Activated T-helper 2 cell treated with anti-CD3 and anti-CD28 coated beads, Interferon-gamma antibody, Interleukin-2, Interleukin-4, amounts not matched to agents 10 μg/mL and 5 μg/mL and 100 μg/mL, durations not matched to agents 14 hours and 24 hours and 36 hours (primary cell): ENCODE measurements at places on chromosomes 3 and 15. TPM values are rescaled to one million over a fixed set of nuclear protein-coding genes. Genes with fewer than 3 reads are reported as not detected.

AHSG gene
- not detected in 2 replicates for total RNA-seq

GOLGA6B gene
- not detected in 2 replicates for total RNA-seq

CPNE9 gene
- total RNA-seq, result 0.50 TPM in 1 of 2 replicates, not detected in the other

CPNE4 gene
- total RNA-seq, result not detected in 2 replicates

SNTN gene
- total RNA-seq, result not detected in 2 replicates

FEZF2 gene
- total RNA-seq, result not detected in 2 replicates

ARIH2 gene
- 156 and 163 TPM in 2 replicates for total RNA-seq

UBR1 gene
- total RNA-seq, result 36.0 and 36.7 TPM in 2 replicates

KLHL6 gene
- total RNA-seq, result 29.5 and 29.7 TPM in 2 replicates

FBXL22 gene
- 0.71 and 0.78 TPM in 2 replicates for total RNA-seq

FSIP1 gene
- 0.14 and 0.16 TPM in 2 replicates for total RNA-seq

GPR156 gene
- total RNA-seq, result not detected in 2 replicates

B3GNT5 gene
- total RNA-seq, result 41.0 and 41.7 TPM in 2 replicates

HIGD2B gene
- total RNA-seq, result 0.16 TPM in 2 replicates

DNA sequence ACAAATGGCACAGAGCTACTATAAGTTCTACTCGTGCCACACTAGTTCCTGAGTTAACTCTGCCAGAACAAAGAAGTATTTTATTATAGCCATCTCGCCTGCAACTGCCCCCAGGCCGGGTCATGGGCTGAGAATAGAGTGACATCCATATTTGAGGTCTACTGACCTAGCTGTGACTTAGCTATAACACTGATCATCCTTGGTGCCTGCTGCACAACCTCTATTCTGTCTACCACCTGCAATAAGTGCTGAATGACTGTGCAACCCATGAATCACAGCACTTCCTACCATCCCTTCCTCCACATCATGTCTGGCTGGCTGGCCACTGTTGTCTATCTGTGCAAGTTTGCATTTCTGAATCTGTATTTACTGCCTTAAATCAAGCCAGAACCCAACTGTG is 506.5 kb upstream of the TBL1XR1 start:
- DNase-seq, result no peak

DNA sequence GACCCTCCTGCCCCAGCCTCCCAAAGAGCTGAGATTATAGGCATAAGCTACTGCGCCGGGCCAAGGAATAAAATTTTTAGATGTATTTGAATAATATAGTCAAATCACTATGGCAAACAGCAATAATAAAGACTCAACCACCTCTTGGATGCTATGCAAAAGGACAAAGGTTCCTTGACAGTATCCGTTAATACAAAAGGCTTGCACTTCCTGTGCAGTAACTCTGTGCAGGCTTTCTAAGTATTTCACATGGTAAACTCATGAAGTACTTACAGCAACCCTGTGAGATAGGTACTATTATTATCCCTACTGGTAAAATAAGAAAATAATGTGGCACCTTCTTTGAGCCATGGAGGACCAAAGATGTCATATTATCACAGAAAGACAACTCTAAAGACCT is 86.8 kb downstream of the SHQ1 start:
- DNase-seq, result no peak

DNA sequence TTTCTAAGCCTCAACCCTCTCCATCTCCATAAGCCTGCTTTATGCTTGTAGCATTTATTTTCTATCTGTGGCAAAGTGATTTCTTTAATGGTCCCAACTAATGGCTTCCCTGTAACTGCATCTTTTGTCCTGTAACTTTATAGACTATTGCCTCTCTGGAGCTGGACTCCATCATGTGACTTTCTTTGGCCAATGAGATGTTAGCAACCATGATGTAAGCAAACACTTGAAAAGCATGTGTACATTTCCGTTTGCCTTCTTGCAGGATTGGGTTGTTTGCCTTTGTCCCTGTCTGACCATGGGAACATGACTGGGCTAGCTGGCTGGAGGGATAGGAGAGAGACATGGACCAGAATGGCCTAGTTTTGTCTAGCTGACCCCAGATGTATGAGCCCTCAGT is 106.0 kb upstream of the LRIG1 start:
- no peak for DNase-seq

DNA sequence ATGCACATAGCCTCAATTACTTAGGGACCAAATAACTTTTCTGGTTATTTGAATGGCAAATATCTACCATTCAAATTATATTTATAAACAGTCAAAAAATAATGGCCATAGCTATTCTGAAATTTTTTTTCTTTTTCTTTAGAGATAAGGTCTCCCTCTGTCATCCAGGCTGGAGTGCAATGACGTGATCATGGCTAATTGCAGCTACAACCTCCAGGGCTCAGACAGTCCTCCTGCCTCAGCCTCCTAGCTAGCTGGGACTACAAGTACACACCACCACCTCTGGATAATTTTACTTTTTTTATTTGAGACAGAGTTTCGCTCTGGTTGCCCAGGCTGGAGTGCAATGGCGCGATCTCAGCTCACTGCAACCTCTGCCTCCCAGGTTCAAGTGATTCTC is 16.6 kb downstream of the PPP1R2 start:
- DNase-seq, result no peak

- DNase-seq, result no peak
Observed at GRCh38 chr15:75759416-75760130, 46.9 kb upstream of the CSPG4 start.

GRCh38 chr15:41581110-41581509 is 22.1 kb downstream of the TYRO3 start:
- no peak for DNase-seq

DNA sequence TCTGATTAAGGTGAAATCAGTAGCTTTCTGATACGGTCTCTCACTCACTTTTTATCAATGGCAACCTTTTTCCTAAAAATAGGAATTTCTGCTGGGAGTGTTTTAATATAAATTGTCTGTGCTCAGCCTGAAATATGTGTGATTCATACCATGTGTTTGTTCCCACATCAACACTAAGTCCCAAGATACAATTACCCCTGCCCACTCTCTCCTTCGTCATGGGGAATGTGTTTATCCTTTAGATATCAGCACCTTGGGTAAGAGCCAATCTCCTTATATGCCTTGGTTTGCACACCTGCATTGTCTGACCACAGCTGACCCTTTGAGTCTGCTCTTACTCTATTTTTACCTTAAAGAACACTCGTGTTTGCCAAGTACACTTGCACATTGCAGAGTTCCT is 356.4 kb downstream of the LPP start:
- no peak for DNase-seq

GRCh38 chr3:141426404-141427034 is 58.2 kb downstream of the ZBTB38 start:
- DNase-seq, result no peak

GRCh38 chr15:89674526-89674925 is 4.6 kb downstream of the PLIN1 start:
- no peak for DNase-seq

DNA sequence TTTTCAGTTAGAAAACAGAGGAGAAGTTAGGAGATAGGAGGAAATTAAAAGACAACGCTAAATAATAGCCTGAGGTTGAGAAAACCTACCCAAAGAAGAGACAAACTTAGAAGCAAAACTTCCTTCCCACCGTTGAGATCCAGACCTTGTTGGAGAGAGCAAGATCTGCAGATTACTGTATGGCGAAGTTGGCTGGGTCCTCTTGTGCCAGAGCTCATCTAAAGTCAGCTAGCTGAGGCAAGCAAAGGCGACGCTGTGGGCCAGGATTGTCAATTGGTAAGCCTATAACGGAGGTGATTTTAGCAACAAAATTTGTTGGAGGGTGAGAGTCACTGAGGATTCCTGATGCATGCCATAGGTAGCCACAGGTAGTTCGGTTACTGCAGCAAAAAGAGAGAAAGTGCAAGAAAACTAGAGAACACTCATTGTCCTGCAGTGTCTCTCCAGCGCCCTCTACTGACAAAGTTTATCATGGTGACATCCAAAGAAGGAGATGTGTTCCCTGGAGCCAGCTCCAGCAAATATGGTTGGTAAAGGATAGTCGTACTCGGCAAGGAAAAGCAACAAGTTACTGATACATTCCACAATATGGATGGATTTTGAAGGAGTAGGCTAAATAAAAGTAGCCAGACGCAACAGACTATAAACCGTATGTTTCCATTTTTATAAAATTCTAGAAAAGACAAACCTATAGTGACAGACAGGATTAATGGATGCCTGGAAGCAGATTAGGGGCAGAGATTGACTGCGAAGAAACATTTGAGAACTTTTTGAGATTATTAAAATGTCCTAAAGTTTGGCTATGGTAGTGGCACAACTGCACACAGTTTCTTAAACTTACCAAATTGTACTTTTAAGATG is 9.8 kb upstream of the OR5K4 start:
- DNase-seq, result peak; percentile 20

GRCh38 chr3:138696666-138697370 is 88.2 kb downstream of the FAIM start:
- DNase-seq, result no peak

GRCh38 chr3:4581124-4581424 is 87.9 kb downstream of the ITPR1 start:
- no peak for DNase-seq

DNA sequence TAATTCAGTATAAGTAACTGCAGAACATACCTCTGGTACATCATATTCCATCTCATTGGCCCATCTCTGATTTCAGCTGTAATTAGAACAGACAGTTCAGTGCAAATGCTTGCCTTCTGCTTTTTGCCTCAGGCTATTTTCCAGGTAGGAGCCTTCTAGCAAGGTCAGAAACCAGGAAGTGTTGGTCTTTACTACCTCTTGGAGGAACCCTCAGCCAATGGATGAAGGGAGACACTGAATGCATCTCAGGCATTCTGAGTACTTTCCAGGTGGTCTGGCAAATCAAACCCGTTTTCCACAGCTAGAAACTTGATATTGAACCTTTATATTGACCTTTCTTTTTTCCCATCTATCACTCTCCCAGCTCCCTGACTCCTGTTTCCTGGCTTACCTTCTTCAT is 348.5 kb upstream of the SOX2 start:
- no peak for DNase-seq

DNA sequence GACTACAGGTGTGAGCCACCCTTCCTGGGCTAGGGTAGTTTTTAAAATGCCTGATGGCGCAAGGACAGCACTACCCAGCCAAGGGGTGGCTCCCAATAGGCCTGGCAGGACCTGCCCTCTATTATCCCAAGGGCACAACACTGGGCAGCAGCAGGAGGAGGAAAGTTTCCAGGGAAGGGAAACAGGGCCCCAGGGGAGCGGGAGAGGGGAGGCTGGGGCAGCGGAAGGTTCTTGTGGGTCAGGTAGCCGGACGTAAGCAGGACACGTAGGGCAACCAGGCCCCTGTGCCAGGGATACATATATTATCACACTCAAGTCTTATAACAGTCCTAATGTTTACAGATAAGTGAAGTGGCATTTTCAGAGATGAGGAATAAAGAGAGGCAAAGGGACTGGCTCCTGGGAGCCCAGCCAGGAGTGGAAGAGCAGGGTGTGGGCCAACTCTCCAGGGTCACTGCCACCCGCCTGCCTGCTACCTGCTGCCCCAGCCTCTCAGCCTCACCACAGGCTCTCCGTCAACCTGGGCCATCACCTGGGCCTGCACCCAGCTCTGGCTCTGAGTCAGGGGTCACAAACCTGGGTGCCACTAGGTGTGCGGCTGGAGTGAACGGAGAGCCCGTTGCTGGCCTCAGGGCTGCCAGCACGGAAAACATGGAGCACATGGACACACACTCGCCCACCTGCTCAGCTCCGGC is 73.2 kb upstream of the SNRPA1 start:
- no peak for DNase-seq

- DNase-seq, result no peak
Observed at GRCh38 chr15:76032046-76032445, 19.8 kb upstream of the NRG4 start.

GRCh38 chr15:27241943-27242342 is 271.0 kb downstream of the GABRG3 start:
- no peak for DNase-seq

GRCh38 chr3:157465741-157466140 is 29.1 kb downstream of the PTX3 start:
- no peak for DNase-seq

GRCh38 chr3:111362381-111363009 is 179.5 kb upstream of the CD96 start:
- DNase-seq, result no peak

DNA sequence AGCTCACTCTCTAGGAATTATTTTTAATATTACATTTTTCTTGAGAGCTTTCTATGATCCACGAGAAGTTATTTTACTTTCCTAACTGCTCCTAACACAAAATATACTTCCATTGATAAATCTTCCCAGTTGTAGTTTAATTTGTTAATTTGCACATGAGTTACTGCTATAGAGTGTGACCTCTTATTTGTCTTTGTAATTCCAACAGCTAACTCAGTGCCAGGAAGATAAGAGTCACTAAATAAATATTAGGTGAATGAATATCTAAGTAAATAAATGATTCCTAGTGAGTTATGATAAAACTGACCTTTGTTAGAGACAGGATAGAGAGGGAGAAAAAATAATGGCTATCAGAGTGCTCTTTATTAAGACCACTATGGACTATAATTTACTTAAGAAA is 319.9 kb downstream of the NAALADL2 start:
- no peak for DNase-seq

- DNase-seq, result no peak
Observed at GRCh38 chr3:107450254-107450893, 72.4 kb upstream of the BBX start.

DNA sequence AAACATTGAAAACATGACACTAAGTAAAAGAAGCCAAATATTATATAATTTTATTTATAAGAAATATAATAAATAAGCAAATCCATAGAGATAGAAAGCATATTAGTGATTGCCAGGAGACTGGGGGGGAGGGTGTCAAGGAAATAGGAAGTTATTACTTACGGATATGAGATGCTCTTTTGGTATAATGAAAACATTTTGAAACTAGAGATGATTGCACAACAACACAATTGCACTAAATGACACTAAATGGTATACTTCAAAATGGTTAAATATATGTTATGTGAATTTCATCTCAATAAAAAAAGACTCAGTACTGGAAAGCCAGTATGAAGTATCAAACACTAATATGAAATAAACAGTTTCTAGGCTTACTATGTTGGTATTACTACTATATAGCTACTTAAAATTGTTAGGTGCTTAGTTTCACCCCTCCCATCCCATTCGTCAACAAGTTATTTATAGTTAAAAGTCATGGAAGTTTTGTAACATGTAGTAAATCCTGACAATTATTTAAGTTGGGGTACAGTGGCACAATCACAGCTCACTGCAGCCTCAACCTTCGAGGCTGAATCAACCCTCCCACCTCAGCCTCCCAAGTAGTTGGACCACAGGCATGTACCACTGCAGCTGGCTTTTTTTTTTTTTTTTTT is 43.7 kb downstream of the STAG1 start:
- DNase-seq, result no peak

- DNase-seq, result no peak
Observed at GRCh38 chr3:33799202-33799551, 747 bp downstream of the PDCD6IP start.

GRCh38 chr3:32098528-32098927 is 7.9 kb upstream of the GPD1L start:
- no peak for DNase-seq

GRCh38 chr3:66115858-66116654 is 77.3 kb upstream of the MAGI1 start:
- no peak for DNase-seq

- DNase-seq, result no peak
Observed at GRCh38 chr3:69330891-69331400, 54.9 kb downstream of the FRMD4B start.

GRCh38 chr3:15591242-15591641 is 10.1 kb downstream of the HACL1 start:
- DNase-seq, result no peak
